Naive B cell (primary cell): ENCODE measurements at places on chromosomes 7 and 10. TPM values are rescaled to one million over a fixed set of nuclear protein-coding genes. Genes with fewer than 3 reads are reported as not detected.

DNA sequence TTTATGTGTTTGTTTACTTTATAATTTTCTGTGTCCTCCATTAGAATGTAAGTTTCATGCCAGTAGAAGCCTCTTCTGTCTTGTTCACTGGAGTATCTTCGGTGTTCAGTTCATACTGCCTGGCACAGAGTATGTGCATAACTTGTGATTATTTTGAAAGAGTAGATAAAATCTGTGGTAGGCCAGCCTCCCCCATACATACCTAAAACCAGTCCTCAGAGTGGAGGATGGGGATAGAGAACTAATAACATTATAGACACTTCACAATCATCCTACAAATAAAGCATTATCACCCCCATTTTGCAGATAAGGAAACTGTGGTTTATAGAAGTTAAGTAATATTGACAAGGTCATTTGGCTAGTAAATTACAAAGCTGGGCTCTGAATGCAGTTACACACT lies 28.0 kb downstream of the VIM start:
- H3K4me1 ChIP-seq: peaks cover 6% of the 10 kb centered on the region
- H3K4me3 ChIP-seq: no peak overlapping the region
- H3K36me3 ChIP-seq: no peaks in the 10 kb centered on the region
- H3K27me3 ChIP-seq: no peaks in the 10 kb centered on the region
- H3K27ac ChIP-seq: no peak overlapping the region

DNA sequence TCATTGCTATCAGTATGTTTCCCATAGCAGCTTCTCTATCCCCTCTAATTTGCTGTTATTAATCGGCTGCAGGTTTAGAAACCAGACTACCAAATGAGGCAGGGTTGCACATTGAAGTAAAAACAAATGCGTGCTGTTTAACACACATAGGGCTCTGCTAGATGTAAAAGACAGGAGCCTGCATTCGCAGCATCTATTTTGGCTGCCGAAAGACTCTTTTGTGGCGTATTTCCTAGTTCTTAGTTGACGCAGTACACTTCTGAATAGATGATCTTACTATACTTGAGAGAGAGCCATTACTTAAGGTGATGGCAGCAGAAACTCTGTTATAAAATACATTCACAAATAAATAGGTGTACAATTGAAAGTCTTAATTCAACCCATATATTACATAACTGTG lies 21.4 kb downstream of the SGCE start:
- peaks cover 4% of the 10 kb centered on the region for H3K36me3 ChIP-seq
- no peaks in the 10 kb centered on the region for H3K27me3 ChIP-seq
- no peak overlapping the region for H3K4me3 ChIP-seq
- no peak overlapping the region for H3K27ac ChIP-seq

DNA sequence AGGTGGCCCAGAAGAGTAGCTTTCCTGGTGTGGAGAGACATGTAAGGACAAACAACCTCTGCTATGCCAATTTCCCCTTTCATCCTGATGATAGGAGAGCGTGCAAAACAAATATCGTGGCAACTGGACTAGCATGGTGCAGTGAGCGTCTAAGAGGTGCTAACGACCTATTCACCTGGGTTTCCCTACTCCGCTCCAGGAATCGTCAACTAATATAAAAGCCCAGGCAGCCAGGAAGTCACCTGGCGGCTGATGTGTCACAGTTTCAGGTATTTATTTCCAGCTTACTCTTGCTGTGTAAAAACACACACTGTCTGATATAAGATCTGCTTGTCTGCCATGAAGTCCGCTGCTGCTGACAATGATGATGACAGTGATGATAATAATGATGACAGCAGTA lies 56.5 kb upstream of the EFCAB10 start:
- no peaks in the 10 kb centered on the region for H3K27me3 ChIP-seq
- no peak overlapping the region for H3K4me3 ChIP-seq
- H3K27ac ChIP-seq: no peak overlapping the region
- H3K36me3 ChIP-seq: peaks cover 18% of the 10 kb centered on the region
- no peaks in the 10 kb centered on the region for H3K4me1 ChIP-seq

DNA sequence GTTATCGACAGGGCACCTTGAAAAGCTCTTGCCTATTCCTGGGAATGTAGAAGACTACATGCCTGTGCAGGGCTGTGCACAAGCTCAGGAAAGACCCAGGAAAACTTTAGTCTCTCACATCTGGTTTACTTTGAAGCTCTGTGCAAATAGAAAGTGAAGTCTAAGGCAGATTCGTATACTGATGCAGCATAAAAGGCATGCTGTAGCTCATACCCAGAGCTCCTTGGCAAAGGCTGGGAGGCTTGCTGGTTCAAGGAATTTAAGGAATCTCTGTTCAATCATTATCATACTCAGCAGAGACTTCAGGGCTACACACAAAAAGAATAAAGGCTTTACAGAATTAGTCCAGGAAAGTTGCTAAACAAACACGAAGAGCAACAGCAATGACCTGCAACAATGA lies 192.0 kb downstream of the OTUD1 start:
- H3K27ac ChIP-seq: no peak overlapping the region
- DNase-seq: no peak
- peaks cover 4% of the 10 kb centered on the region for H3K27me3 ChIP-seq
- H3K36me3 ChIP-seq: peaks cover 5% of the 10 kb centered on the region
- H3K4me1 ChIP-seq: no peaks in the 10 kb centered on the region

Gene ERVW-1
- not detected for polyA plus RNA-seq

Gene THSD7A
- polyA plus RNA-seq: not detected

GRCh38 chr10:131817866-131818509 lies 82.8 kb upstream of the PPP2R2D start:
- DNase-seq: no peak
- no peaks in the 10 kb centered on the region for H3K36me3 ChIP-seq
- H3K4me3 ChIP-seq: no peak overlapping the region
- H3K4me1 ChIP-seq: no peaks in the 10 kb centered on the region

GRCh38 chr10:7986851-7987250 lies 67.6 kb upstream of the GATA3 start:
- H3K27ac ChIP-seq: no peak overlapping the region
- no peak for DNase-seq
- H3K27me3 ChIP-seq: no peaks in the 10 kb centered on the region
- peaks cover 4% of the 10 kb centered on the region for H3K4me1 ChIP-seq
- no peak overlapping the region for H3K4me3 ChIP-seq

Gene DDC
- not detected for polyA plus RNA-seq

- H3K27me3 ChIP-seq: no peaks in the 10 kb centered on the region
- no peak overlapping the region for H3K27ac ChIP-seq
- peaks cover 14% of the 10 kb centered on the region for H3K36me3 ChIP-seq
- H3K4me1 ChIP-seq: peaks cover 11% of the 10 kb centered on the region
- no peak for DNase-seq
- peak overlapping the region; percentile 9 for H3K4me3 ChIP-seq
Observed at GRCh38 chr10:96632974-96633710, 46.3 kb upstream of the TM9SF3 start.
